Astrocyte (in vitro differentiated cells and primary cell): ENCODE measurements at places on chromosomes 3 and 15.
A peak's percentile ranks its signal among the peaks of the same experiment; 100 is the strongest.

DNA sequence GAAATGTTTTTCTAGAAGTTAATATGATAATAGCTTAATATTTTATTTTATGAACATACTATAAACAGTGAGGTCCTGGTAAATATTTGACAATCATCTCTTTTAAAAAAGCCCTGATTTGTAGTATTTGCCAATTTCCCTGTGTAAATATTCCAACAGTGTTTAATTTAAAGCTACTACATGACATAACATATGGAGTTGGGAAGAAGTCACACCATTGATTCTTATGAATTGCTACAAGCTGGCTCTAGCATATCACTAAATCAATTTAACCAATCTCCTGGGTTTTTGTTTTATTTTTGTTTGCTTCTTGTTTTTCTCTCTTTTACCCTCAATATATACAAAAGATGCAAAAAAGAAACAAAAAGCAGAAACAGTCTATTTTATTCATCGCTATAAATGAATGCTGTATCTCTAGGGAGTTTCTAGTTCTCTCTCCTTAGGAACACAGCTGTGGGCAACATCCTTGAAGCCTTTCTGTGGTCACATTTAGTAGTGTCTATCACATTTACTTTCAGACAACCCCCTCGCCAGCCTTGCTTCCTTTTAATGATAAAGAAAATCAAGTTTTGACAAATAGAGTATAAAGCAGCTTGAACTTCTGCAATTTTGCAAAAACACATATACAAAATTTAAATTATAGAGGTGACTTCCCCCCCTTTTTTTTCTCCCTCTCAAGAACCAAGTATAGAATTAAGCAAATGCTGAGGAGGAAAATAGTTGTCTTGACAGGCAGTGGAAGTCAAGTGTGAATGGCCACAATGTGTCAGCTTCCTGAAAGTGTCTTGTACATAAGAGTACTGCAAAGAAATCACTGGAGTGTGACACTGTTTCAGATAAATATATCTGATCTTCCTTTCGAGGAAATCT is 21.4 kb downstream of the CCR1 start:
- DNase-seq = no peak

GRCh38 chr3:190041333-190042041 is 79.2 kb downstream of the P3H2 start:
- DNase-seq = no peak

DNA sequence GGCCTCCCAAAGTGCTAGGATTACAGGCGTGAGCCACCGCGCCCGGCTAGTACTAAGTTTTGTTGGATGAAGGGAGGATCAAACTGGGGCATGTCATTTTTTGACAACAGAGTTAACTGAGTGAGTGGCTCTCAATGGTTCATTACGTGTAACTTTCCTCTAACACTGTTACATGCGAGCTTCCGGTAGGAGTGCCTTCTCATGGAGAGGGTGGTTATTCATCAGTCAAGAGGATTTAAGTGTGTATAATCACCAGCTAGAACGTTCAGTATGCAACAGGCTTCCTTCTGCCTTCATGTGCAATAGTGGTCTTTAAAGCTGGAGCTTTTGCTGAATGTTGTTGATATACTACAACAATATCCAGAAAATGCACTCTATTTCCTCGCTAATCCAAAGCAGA is 19.1 kb upstream of the GOLGA8A start:
- DNase-seq = no peak

GRCh38 chr3:127652246-127652995 is 20.3 kb upstream of the ABTB1 start:
- peak; percentile 12 for DNase-seq

GRCh38 chr3:134291319-134292254 is 40.9 kb upstream of the RYK start:
- peak; percentile 69 for DNase-seq
